Thymus (tissue), 14 donors: ENCODE measurements at places on chromosomes 3 and 15. TPM values are rescaled to one million over a fixed set of nuclear protein-coding genes. Genes with fewer than 3 reads are reported as not detected.

GUCA1C gene
- 0.11 TPM for polyA plus RNA-seq

CHRNA7 gene
- 1.1 TPM for polyA plus RNA-seq

HAUS2 gene
- polyA plus RNA-seq: 18.6 TPM

CCR3 gene
- 0.27 TPM for polyA plus RNA-seq

AADACL2 gene
- 3.4 TPM for polyA plus RNA-seq

PLSCR4 gene
- 11.8 TPM for polyA plus RNA-seq
